NB4 (cell line): ENCODE measurements at places on chromosomes 1 and 21.

- DNase-seq, result no peak
Observed at GRCh38 chr1:211480941-211481545, 10.9 kb downstream of the RD3 start.

DNA sequence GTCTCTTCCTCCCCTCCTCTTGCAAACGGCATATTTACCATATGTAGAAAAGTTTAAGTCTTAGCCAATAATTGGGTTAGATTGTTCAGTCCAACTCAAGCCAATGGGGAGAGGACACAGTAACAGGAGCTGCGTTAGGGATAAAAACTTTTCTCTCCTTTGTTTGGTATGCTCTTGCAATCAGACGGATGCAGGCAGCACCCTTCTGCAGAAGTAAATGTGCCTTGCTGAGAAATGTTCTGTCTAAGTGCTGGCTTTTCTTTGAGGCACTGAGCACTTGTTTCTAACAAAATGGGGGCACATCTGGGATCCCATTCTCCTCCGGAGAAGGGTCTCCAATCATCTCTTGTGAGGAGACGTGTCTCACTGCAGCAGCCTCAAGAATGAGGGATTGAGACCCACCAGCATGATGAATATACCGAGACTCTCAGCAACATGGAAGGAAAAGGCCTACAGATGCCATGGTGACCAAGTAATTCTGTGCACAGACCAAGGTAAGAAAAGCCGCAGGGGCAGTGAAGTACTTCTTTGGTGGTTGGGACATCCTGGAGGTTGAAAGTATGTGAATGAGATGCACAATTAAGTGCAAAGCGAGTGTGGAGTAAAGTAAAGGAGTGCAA lies 20.7 kb upstream of the GNG4 start:
- DNase-seq, result no peak

- peak; percentile 29 for DNase-seq
Observed at GRCh38 chr1:30872033-30872947, 36.3 kb downstream of the SDC3 start.

GRCh38 chr1:26496861-26497260 lies 24.6 kb downstream of the HMGN2 start:
- no peak for DNase-seq

DNA sequence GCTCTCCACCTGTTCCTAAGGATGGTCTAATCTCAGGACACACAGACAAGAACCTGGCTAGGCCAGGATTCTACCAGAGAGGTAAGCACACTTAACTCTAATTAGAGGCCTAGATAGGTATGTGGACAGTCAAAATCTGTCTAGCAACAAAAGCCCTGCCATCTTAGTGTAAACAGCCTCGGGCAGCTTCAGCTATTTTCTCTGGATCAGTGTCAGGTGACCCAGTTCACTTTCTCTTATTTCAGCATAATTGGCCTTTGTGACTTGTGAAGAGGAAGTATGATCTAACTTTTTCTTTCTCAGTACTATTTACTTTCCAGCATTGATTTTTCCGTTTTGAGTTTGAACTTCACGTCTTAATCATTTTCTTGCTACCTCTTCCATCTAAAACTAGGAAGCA lies 217.7 kb downstream of the CRB1 start:
- DNase-seq, result no peak

GRCh38 chr1:45035631-45036301 lies 23.7 kb downstream of the UROD start:
- no peak for DNase-seq

DNA sequence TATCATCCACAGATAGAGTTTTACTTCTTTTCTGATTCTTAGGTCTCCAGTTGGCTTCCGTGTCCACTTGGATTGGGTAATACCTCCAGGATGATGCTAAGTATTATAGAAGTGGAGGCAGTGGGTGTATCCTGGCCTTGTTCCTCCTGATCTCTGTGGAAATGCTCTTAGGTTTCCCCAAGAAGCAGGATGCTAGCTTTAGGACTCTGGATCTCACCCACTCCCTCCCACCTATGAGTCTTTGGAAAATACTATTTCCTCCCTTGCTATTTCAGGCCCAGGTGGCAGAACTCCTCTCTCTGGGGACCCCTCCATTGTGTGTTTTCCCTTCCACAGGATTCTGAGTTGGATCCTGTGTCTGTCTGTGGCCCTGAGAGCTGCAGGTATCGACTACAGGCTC lies 86.7 kb downstream of the SIM2 start:
- DNase-seq, result no peak

- no peak for DNase-seq
Observed at GRCh38 chr1:233439721-233440120, 112.2 kb downstream of the MAP3K21 start.

- DNase-seq, result peak; percentile 50
Observed at GRCh38 chr21:38384238-38384560, 114.1 kb downstream of the ERG start.

- peak; percentile 37 for DNase-seq
Observed at GRCh38 chr1:100718581-100718980, 961 bp upstream of the VCAM1 start.

GRCh38 chr1:157971769-157972168 lies 21.7 kb upstream of the KIRREL1 start:
- no peak for DNase-seq

- DNase-seq, result peak; percentile 42
Observed at GRCh38 chr1:45608175-45609156, 15.4 kb downstream of the CCDC17 start.

DNA sequence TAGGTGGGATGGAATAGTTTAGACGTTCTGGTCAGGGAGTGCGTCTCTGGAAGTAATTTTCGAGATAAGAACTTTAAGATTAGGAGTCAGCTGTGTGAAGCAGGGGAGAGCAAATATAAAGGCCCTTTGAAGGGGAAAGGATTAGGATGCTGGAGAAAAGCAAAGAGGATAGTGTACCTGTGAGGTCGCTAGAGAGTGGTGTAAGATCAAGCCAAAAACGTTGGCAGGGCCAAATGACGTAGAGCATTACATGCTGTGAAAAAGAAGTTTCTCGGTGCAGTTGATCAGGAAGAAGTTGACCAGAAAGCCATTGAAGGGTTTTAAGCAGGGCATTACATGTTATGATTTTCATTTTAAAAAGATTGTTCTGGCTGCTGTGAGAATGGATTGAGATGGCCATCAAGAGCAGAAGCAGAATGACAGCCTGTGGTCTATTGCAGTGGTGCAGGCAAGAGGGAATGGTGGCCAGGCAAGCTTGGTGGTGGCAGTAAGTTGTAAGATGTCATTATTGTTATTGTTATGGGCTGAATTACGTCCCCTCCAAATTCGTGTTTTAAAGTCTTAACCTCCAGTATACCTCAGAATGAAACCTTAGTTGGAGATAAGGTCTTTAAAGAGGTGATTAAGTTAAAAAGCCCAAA lies 113.6 kb upstream of the KIF26B start:
- no peak for DNase-seq

DNA sequence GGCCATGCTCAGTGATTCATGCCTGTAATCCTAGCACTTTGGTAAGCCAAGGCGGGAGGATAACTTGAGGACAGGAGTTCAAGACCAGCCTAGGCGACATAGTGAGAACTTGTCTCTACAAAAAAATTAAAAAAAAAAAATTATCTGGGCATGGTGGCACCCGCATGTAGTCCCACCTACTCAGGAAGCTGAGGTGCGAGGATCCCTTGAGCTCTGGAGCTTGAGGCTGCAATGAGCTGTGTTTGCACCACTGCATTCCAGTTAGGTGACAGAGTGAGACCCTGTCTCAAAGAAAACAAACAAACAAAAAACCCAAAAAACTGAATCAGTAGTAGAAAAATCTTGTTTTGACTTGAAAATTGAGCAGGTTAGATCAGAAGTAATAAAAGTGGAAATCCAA lies 67.1 kb upstream of the IPO9 start:
- DNase-seq, result no peak

- no peak for DNase-seq
Observed at GRCh38 chr1:103220631-103221041, 112.3 kb upstream of the COL11A1 start.

DNA sequence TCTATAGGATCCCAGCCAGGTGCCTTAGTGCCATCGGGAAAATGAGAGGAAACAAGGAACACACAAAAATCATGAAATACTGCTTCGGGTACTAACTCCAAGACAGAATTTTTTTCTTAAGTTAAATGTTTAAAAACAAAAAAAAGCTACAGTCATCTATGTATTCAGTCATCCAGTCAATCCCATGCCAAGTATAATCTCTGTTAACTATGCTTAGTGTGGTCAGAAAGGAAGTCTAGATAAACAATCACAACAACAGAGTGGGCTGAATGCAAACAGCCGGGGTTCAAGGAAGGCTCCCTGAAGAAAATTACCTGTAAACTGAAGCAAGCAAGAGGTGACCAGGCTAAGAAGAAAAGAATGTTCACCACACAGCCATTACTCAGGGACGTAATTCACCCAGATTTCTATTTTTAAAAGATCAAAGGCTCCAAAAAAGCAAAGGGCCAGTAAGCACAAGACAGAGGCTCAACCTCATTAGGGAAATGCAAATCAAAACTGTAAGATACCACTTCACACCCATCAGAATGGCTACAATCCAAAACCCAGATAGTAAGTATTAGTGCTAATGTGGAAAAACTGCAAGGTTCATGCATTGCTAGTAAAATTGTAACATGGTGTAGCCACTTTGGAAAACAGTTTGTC lies 53.0 kb downstream of the RERE start:
- DNase-seq, result no peak

GRCh38 chr1:26828411-26828991 lies 2.0 kb downstream of the ZDHHC18 start:
- peak; percentile 48 for DNase-seq

DNA sequence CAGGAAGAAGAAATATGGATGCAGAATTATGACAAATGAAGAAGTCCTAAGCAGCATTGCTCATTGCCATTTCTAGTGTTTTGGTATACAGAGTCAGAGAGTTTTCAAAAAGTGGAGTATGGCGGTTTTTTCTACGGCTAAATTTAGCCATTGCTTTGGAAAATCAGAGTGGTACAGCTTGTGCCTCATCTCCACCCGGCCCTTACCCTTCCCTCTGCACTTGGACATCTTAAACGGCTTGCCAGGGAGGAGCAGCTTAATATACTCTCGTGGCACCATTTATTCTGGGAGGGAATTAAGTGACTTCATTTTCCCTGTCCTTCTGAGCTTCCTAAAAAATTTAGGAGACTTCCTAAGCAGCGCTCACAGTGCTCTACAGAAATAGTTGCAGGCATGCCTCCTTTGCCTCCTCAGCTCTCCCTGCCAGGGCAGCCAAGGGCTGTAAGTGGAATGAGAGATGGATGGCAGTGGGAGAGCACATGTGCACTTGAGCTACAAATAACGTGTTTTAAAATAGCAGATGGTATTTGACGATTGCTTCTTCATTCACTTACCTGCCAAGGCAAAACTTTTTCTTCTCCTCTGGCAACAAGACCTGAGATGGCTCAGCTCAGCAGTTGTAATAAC lies 51.5 kb upstream of the VAMP3 start:
- no peak for DNase-seq

DNA sequence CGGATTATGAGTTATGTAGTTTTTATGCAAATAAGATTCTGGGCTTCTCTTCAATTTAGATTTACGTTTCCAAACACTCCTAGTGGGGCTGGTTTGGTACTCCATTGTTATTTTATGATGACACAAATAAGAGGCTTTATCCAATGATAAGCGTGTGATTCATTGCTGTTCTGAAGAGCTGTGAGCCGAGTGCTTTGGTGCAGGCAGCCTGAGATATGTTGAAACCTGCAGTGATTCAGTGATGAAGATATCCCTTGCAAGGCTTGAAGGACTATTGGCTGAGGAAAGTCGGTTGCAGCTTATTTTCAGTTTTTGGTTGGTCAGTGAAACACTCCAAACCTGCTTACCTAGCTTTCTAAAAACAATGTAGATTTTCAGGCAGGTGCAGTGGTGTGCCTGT lies 112.2 kb downstream of the RYR2 start:
- no peak for DNase-seq

DNA sequence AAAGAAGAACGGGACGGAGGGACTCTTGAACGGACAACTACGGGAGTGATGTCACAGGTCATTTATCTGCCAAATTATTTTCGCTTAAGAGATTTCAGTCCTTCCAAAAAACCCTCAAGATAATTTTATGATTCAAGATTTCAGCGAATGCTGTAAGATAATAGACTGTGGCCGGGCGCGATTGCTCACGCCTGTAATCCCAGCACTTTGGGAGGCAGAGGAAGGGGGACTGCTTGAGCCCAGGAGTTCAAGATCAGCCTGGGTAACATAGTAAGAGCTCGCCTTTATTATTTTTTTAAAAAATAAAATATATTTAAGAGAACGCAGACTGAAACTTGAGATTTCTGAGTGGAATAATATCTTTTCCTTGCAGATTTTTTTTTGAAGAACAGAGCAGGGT lies 609 bp downstream of the RWDD2B start:
- DNase-seq, result peak; percentile 19

- DNase-seq, result peak; percentile 51
Observed at GRCh38 chr21:31363720-31364119, 19.7 kb upstream of the TIAM1 start.

DNA sequence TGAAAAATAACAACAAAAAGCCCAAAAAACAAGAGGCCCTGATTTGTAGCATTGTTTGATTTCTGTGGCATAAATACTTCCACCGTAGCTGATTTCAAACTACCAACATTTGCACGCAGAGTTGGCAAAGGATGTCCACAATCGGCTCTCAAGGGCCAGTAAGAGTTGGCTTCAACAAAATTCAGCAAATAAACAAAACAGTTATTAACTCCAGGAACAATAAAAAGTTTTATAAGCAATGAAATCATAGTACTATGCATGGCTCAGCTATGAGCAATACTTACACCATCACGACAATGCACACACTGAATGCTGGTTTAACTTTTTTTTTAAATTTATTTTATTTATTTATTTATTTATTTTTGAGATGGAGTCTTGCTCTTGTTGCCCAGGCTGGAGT lies 8.7 kb upstream of the COX20 start:
- no peak for DNase-seq

DNA sequence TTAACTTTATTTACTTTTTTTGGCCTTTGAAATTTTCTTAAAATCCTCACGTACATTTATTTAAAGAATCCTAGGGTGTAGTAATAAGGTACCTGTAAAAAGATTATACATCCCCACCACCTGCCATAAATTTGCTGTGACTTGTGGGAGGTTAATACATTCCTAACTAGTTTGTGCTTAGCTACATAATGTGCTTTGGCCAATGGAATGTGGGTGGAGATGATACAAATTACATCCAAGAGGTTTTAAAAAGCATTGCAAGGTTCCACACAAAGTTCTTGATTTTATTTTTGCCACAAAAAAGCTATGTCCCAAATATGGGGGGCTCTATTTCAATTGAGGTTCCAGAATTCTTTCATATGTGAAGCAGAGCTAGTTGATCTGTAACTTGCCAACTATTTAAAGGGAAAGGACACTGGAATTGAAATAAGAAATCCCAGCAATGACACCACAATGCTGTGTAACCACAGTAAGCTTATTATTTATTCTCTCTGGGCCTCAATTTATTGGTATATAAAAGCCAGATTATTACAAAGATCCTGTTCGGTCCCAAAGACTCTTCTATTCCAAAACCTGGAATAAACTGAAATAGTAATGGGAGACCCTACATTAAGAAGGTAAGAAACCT lies 15.7 kb downstream of the ASPM start:
- no peak for DNase-seq

DNA sequence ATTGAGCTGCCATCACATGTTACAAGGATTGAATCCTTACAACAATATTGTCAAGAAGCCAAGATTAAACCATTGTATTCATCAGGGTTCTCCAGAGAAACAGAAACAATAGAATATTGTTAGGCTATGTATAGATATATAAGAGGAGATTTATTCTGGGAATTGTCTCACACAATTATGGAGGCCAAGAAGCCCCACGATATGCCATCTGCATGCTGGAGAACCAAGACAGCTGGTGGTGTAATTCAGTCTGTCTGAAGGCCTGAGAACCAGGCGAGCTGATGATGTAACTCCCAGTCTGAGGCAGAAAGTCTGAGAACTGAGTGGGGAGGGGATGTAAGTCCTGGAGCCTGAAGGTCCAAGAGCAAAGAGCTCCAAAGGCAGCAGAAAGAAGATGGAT lies 14.5 kb upstream of the TTF2 start:
- no peak for DNase-seq
